ENCODE measurements at places on chromosomes 3 and 15. TPM values are rescaled to one million over a fixed set of nuclear protein-coding genes. Genes with fewer than 3 reads are reported as not detected.
A peak's percentile ranks its signal among the peaks of the same experiment; 100 is the strongest.

The FGF12 gene
- total RNA-seq, result not detected

DNA sequence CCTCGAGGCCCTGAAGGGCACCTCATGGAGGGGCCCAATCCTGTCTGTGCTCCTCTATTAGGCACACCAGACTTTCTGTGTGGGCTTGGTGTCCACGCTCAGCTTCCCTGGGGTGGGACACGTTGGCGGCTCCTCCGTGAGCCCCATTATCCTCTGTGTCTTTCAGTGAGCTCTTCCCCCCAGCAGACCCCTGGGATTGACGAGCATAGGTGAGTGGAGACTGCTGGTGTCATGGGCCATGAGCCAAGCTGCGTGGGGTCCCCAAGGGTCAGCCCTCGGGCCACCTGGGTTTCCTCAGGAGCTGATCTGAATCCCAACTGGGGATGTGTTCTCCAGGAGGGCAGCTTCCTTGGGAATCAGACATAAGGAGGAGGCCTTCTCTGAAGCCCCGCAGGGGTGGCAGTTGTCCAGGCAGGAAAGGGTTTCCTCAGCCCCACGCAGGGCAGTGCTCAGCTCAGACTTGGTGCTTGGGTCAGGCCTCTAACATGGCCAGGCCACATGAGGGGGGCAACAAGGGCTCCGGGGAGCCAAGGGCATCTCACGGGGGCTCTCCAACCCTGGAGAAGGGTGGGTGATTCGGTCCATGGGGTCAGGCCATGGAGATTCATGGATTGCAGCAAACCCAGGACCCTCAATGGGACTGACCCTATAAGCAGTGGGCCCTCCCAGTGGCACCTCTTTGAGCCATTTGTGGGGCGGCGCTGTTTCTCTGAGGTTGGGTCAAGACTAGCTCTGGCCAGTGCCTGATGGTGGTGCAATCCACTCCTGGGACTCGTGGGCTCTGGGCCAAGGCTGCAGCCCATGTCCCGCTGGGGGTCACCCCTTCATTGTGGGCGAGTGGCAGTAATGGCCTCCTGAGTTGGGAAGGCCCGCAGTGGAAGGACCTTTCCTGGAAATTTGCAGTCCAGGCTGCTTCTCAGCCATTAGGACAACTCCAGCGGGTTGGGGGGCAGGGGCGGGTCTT is 222.5 kb downstream of the SNRPN start:
- DNase-seq, result peak; percentile 5

DNA sequence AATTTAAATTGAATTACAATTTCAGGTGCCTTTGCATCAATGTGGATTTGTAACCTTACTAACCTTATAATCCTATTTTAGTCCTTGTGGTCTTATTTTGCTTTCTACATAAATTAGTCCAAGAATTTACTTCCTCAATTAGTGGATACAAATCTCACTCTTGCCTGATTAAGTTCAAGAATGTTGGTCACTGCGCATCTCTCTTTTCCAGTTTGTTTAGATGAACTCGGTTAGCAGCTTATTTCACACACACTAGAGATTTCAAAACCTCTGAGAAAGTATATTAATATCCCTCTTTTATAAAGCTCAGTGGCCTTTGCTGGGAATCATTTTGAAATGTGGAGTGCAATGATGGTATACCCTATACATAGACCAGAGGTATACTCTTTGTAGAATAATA is 243.4 kb downstream of the DTWD1 start:
- no peak for DNase-seq

The PLD1 gene
- not detected for total RNA-seq

- DNase-seq, result no peak
Observed at GRCh38 chr15:71259866-71260265, 144.6 kb downstream of the THSD4 start.

DNA sequence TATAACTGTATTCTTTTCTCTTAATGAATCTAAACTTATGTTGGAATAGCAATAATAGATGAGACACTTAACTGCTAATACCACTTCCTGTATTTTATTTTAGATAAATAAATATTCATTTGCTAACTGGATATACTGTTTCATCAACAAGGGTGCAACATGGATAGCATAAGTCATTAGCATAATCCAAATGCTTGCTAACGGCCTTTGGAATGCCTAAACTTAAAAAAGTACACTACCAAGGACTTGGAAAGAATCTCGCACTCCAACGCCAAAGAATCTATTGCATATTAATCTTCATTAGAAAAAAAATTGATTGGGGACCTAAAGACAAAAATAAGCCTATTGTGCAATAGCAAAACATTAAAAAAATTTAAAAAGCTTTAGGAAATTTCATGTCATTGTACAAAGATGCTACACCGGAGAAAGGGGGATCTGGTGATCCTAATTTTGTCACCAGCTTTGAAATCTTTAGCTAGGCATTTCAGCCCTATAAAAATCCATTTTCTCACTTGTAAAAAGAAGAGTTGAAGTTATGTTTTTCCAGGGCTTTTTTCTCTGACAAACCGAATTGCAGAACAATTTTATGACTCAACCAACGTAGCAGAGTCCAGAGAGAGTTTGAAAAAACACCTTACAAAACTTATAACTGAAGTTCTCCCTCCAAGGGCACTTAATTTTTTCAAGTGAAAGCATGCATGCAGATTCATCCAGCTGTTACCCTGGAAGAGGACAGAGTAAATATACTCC is 4.1 kb downstream of the VGLL3 start:
- no peak for DNase-seq

GRCh38 chr3:49656541-49657112 is 17.5 kb upstream of the APEH start:
- no peak for DNase-seq

The SCAANT1 gene
- total RNA-seq, result not detected

- no peak for DNase-seq
Observed at GRCh38 chr3:30343861-30344260, 262.5 kb upstream of the TGFBR2 start.

GRCh38 chr3:194541483-194541882 is 54.7 kb upstream of the ATP13A3 start:
- DNase-seq, result no peak

The SPTBN5 gene
- 1.1 TPM for total RNA-seq

- no peak for DNase-seq
Observed at GRCh38 chr3:119245778-119246177, 5.1 kb upstream of the B4GALT4 start.

The MESP2 gene
- total RNA-seq, result 0.40 TPM

GRCh38 chr3:49703443-49703927 is 14.1 kb downstream of the RNF123 start:
- peak; percentile 54 for DNase-seq

- no peak for DNase-seq
Observed at GRCh38 chr3:100603469-100603868, 5.9 kb upstream of the ADGRG7 start.

The LRTM1 gene
- not detected for total RNA-seq

DNA sequence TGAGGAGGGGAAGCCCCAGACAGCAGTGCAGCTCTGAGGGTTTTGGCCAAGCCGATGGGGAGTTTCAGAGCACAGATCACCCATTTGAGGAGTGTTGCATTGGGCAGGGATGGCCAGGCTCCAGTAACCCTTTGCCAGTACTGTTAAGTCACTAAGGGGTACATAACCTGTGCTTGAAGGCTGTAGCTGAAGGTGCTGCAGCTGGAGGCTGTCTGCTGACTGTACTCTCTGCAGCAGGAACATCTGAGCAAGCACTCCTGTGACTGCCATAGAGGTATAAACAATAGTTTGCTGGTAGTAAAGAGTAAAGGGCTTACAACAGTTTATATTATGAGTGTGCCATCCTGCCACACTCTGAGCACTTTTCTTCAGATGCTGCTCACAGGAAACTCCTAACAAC is 297.8 kb downstream of the EPHA3 start:
- DNase-seq, result no peak

DNA sequence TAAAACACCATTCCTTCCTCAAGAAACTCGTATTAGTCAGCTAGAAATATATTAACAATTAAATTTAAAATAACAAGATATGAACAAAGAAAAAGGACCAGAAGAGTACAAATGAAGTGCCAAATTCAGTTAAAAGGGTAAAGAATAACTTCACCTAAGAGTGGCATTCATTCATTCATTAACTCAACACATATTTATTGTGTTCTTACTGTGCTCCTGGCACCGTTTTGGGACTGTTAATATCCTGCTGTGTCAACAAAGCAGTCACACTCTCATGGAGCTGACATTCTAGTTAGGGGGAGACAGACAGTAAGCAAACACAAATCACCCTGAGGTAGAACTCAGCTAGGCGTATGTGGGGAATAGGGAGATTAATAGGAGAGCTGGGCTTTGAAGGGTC is 123.6 kb upstream of the DPPA4 start:
- DNase-seq, result no peak

The PTX3 gene
- not detected for total RNA-seq

DNA sequence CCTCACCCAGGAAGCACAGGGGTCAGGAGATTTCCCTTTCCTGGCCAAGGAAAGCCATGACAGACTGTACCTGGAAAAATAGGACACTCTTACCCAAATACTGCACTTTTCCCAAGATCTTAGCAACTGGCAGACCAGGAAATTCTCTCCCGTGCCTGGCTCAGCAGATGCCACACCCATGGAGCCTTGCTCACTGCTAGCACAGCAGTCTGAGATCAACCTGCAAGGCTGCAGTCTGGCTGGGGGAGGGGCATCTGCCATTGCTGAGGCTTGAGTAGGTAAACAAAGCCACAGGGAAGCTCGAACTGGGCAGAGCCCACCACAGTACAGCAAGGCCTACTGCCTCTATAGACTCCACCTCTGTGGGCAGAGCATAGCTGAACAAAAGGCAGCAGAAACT is 567.3 kb upstream of the LMCD1 start:
- no peak for DNase-seq

DNA sequence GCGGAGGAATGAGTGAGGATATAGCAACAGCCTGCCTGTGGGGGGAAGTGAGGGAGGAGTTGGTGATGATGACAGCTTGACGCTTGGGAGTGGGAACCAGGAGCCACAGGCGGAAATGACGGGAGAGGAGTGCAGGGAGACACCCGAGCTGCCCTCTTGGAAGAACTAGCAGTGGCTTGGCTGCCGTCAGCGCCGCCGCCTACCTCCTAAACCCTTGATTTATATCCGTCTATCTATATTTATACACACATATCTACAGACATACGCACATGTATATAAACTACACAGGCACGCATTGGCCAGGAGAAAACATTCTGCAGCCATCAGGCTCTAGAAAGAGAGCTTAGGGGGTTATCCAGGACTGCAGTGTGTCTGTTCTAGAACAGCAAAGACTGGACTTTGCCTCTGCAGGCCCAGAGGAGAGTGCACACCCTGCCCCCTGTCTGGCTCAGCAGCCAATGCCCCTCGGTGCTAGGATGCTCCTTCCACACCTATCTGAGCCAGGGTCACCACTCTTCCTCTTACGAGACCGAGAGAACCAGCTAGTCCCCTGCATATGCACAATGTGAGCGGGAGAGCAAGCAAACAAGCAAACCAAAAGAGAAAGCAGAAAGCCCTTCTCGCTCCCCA is 45.3 kb upstream of the MAGEF1 start:
- DNase-seq, result no peak

DNA sequence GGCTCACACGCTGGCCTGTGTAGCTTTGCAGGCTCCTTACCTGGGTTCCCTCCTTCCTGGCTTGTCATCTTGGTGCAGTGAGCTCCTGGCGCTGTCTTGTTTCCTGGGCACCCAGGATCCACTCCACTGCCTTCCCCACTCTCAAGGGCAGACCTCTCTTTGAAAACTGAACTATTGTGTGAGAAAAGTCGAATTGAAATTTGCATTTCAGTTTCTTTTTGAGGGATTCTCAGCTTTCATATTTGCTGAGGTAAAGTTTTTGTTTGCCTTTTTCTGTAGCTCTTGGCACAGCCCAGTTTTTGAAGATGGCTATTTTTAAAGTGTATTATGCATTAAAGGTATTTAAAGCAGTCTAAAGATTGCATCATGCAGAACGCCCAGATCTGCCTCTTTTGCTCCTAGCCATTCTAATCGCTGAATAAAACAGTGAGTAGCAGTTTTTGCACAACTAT is 70.1 kb downstream of the CCK start:
- DNase-seq, result no peak

DNA sequence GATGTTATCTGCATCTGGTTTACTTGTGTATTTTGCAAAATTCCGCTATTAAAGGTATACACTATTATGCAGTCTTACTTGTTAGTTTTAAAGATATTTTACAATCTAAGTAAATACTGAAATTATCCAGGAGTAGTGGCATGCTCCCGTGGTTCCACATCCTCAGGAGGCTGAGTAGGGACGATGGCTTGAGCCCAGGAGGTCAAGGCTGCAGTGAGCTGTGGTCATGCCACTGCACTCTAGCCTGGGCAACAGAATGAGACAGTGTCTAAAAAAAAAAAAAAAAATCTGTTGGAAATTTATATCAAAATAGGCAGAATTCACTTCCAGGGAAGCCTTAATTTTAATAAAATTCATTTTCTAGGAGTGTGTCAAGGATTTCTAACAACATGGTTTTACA is 27.7 kb upstream of the HYKK start:
- DNase-seq, result no peak

The PAK2 gene
- total RNA-seq, result 87.1 TPM
